ENCODE measurements at places on chromosomes 12 and 14.

- DNase-seq: no peak
Measured at GRCh38 chr14:104599446-104599845, 5.1 kb downstream of the TMEM179 start.

DNA sequence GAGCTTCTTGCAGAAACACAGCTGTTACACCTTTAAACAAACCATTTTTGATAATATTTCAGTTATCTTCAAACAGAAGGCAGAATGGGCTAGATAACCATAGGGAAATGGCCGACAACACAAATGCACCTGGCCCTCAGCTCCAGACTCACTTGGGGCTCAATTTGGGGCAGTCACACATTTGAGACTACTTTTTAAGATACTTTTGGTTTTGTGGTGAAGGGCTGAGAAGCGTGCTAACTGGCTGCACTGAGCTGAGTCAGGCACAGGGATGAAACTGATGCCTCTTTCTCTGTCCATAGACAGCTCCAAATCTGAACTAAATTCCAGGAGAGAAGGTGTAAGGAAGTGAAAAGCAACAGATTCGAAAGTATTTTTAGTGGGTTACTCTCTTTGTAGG, 18.5 kb upstream of the GRIP1 start:
- no peak for DNase-seq

- DNase-seq: no peak
Measured at GRCh38 chr14:58362798-58363412, 32.8 kb upstream of the TOMM20L start.

GRCh38 chr14:38342803-38343202, 86.9 kb upstream of the CLEC14A start:
- no peak for DNase-seq

DNA sequence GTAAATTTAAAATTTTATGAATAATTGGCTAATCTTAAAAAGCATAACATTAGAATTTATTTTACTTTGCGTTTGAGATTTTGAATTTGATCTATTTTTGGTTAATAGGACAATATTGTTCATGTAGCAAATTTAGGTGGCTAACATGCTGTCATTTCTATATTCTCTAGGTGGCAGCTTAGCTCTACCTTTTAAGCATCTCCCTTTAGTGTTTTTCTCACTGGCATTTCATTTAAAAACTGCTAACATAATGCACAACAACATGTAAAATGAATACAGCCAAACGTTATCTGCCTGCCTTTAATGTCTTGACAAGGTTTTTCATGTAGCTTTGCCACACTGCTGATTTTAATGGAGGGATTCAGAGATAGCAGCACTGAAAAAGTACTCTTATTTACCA, 272.4 kb upstream of the FBXO33 start:
- DNase-seq: no peak

GRCh38 chr14:104396682-104397470, 182.7 kb upstream of the C14orf180 start:
- DNase-seq: no peak

DNA sequence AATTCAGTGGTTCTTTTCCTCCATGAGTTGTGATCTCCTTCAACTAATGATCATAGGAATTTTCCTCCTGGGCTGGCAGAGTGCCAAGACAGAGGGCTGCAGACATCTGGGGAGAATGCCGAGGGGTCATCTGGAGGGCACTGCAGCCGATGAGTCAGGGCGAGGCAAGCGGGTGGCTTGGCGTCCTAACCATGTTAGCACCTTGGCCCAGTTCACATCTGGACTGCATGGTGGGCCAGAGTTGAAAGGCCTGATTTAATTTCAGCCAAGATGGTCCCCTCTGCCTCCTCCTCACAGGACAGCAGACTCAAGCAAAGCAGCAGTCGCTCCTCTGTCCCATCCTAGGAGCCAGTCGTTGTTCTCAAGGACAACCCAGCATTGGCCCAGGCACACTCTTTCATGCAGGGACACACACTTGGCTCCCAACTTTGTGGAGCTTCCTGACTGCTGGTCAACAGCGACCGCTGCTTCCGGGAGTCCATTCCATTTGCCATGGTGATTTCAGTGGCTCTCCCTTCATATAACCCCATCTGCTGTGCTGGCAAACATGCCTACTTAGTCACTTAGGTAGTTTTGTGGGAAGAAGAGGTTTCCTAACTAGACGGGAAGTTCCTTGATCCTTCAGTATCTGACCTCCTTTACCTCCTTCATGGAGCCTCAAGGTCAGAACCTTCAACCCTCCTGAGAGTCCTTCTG, 161.8 kb downstream of the TTC8 start:
- no peak for DNase-seq

DNA sequence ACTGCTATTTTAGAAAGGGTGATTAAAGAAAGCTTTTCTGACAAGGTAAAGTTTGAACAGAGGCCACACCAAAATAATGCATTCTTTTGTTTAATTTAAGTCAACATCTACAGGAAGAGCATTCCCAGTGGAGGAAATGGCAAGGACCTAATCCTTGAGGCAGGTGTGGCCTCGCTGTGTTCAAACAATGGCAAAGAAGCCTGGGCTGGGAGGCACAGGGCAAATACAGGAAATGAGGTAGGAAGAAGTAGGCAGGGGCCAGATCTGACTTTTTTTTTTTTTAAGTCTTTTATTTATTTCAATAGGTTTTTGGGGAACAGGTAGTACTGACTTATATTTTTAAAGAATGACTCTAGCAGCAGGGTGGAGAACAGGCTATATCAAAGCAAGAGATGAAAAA, 53.5 kb downstream of the ARMH4 start:
- no peak for DNase-seq

DNA sequence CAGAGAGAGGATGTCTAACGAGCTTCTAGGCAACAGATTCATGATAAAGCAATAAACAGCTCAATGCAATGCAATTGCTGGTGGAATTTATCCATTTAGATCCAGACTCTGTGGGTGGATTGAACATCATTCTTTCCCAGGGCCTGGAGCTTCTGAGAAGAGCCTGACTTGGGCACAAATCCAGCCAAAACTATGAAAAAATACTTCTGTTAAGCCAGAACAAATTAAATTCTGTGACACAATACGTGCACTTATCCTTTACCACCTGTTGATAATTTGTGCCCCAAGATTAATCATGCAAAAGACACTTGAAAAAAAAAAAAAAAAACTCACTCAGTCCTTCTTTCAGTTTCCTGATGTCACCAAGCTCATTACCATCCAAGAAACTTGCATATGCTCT, 446.0 kb upstream of the DCN start:
- DNase-seq: no peak

- no peak for DNase-seq
Measured at GRCh38 chr14:58705066-58705465, 67.3 kb downstream of the DACT1 start.

GRCh38 chr14:79278286-79278797, 933.0 kb downstream of the DIO2 start:
- DNase-seq: no peak

- DNase-seq: no peak
Measured at GRCh38 chr12:4690760-4691159, 29.4 kb upstream of the GALNT8 start.

DNA sequence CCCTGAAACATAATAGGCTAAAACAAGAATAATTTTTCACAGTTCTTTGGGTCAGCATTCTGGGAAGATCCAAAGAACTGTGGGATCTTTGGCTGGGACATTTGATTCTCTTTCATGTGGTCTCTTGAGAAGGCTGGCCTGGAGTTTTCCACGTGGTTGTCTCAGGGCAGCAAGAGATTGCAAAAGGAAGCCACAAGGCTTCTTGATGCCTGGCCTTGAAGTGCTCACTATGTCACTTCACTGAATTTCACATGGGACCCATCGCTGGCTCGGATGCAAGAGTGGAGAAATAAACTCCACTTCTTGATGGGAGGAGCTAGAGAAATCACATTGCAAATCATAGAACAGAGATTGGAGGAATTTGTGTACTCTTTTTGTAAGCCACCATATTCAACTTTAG, 343.4 kb downstream of the MED13L start:
- DNase-seq: no peak

GRCh38 chr14:23750357-23750756, 114.2 kb downstream of the DHRS2 start:
- DNase-seq: no peak

DNA sequence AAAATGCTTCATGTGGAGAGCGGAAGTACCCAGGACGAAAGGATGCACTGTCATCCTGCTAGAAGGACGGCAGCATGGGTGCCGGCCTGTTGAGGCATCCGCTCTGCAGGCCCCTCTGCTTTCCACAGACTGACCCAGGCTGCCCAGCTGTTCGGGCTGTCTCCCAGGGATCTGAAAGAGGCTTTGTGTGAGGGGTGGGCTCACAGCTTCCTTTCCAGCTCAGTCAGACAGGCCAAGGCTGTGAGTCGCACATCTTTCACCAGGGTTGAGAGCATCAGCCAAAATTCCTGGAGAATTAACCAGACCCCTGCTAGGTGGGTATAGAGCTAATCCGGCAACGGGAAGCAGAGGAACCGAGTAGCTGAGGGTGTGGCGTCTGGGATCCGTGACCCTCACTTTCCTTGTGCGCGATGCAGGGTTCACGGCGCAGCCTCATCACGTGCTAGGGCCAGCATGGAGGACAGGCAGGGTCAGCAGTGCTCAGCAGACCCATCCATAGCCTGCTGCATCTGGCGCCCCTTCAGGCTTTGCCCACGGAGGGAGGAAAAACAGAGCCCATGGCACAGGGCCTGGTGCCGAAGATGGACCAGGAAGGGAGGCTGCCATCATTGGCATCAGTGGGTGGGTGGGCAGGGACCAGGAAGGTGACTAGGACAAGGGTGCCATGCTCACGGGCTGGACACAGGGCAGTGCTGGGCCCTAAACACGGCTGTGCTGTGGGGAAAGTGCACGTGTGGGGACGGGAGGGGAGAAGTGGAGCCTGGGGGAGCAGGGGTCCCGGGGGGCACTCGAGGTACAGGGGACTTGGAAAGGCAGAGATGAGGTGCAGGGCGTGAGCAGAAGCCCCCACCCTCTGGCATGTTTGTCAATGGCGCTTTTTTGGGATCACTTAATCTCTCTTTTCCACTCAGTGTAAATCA, 9.2 kb upstream of the SIVA1 start:
- DNase-seq: no peak

- no peak for DNase-seq
Measured at GRCh38 chr12:118925826-118926225, 55.5 kb upstream of the SRRM4 start.

- peak; percentile 11 for DNase-seq
Measured at GRCh38 chr14:93332397-93332852, 411 bp downstream of the BTBD7 start.

- DNase-seq: no peak
Measured at GRCh38 chr12:130477266-130477665, 139.6 kb downstream of the PIWIL1 start.

- no peak for DNase-seq
Measured at GRCh38 chr12:100403446-100403845, 46.6 kb downstream of the SLC17A8 start.

DNA sequence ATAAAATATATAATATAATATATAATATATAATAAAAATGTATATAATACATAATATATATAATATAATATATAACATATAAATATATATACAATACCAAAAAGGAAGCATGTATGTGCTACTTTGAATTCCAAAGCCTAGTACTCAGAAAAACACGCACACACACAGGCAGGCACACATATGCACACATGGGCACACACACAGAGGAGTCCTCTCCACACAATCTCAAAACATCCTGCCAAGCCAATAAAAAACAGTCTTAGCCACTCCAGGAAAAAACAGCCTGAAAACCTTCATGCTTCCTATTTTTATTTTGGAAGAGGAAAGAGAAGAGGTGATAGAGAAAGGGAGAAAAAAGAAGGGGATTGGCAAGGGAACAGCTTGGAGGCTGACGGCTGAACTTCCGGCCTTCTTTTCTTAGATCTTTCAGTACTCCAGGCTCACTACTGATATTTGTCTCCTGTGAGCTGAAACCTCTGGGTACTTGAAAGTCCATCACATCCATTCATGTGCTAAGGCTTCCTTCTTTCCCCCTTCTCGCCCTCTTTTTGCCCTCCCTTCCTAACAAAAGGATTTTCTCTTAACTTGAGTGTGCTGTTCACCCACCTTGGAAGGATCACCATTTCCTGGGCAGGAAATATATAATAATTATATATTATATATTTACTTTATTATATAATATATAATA, 394.2 kb downstream of the NUAK1 start:
- DNase-seq: no peak

DNA sequence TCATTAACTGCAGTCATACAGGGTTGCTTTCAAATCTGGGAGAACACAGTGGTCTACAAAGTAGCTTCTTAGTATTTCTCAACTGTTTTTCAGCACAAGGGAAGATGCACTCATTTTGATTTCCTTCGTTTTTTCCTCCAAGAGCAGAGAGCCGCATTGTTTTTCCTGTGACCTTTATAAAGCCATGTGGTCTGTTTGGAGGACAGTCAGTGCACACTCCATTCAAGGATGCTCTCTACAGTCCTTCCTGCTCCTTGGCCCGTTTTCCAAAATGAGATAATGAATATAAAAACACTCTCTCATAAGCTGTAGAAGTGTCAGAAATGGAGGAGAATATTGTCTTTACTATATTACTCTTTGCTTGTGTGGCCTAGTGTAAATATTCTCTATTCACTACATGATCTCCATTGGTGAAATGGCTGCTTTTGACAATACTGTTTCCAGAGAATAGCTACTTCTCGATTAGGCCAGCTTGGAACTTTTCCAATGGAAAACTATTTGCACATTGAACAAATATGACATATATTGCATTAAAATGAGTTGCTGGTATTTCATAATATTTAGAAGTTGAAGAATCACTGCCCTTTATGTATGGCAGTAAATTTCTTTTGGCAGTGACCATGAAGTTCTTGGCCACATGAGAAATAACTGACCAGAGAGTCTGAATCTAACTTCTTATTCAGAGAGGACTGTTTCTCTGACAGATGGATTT, 393.1 kb upstream of the RGS6 start:
- DNase-seq: no peak

GRCh38 chr12:114888448-114888847, 204.5 kb upstream of the TBX3 start:
- DNase-seq: no peak

DNA sequence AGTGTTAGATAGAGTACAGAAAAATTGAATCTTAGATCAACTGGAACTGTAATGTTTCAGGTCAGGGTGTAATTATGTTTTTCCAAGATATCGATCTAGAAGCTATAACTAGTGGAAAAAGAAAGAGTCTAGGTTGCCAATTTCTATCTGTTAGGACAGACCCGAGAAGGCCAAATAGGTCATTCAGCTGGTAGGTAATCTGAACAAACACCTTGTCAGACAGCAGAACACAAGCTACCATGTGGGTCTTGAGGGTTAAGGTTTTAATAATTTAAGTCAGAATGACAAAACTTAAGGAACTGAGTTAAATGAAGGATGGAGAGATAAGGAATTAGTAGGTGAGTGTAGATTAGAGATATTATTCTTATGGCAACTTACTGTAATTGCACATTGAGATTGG, 44.9 kb upstream of the KCNMB4 start:
- no peak for DNase-seq

- DNase-seq: no peak
Measured at GRCh38 chr14:87434680-87435079, 558.3 kb downstream of the GALC start.

All from activated gamma-delta T cell treated with Interleukin-2 at 50 U/mL for 16 hours (primary cell).